ENCODE measurements at places on chromosomes 7 and 10.

- no peak for DNase-seq
Measured at GRCh38 chr10:69437321-69438259, 13.7 kb upstream of the TSPAN15 start.

GRCh38 chr10:77925795-77926565 lies 575 bp downstream of the DLG5 start:
- DNase-seq: no peak

GRCh38 chr7:143002106-143002505 lies 24.8 kb downstream of the OR9A2 start:
- no peak for DNase-seq

DNA sequence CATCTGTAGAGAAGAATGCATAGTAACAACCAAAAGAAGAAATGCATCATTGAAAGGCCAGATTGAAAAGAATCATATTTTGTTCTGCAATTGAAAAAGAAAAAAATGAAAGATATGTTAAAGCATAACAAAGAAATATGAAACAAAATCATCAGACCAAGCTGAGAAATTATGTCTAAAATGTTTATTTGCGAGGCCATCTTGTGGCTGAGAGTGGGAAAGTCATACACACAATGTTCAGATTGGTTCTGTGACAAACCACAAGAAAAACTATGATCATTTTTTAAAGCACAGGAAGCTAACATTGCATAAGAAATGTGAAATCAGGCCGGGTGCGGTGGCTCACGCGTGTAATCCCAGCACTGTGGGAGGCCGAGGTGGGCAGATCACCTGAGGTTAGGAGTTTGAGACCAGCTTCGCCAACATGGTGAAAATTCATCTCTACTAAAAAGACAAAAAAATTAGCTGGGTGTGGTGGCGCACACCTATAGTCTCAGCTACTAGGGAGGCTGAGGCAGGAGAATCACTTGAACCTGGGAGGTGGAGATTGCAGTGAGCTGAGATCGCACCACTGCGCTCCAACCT lies 36.6 kb downstream of the ABCB5 start:
- DNase-seq: no peak

DNA sequence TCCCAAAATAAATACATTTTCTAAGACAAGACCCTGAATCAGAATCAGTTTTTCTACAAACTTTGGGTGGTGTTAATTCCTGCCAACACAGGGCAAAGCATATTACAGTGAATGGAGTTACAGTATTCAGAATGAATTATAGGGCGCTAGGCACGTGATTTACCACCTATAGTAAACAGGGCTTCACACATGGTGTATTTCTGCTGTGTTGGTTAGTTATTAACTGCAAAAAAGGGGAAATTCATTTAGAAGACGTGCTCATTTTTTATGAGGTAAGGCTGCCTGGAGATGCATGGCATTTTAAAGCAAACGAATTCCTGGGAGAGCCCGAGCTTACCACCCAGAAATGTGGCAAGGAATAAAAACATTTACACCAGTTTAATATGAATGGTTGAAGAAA lies 393.8 kb downstream of the LRMDA start:
- DNase-seq: no peak

- DNase-seq: no peak
Measured at GRCh38 chr10:6079044-6079443, 9.8 kb upstream of the RBM17 start.

GRCh38 chr10:43879162-43879561 lies 230.5 kb upstream of the ZNF32 start:
- no peak for DNase-seq

Measured in GM19239 (cell line).